ENCODE measurements at places on chromosomes 4 and X.

- no peak for DNase-seq
Measured at GRCh38 chr4:5462896-5463295, 245.5 kb downstream of the EVC2 start.

DNA sequence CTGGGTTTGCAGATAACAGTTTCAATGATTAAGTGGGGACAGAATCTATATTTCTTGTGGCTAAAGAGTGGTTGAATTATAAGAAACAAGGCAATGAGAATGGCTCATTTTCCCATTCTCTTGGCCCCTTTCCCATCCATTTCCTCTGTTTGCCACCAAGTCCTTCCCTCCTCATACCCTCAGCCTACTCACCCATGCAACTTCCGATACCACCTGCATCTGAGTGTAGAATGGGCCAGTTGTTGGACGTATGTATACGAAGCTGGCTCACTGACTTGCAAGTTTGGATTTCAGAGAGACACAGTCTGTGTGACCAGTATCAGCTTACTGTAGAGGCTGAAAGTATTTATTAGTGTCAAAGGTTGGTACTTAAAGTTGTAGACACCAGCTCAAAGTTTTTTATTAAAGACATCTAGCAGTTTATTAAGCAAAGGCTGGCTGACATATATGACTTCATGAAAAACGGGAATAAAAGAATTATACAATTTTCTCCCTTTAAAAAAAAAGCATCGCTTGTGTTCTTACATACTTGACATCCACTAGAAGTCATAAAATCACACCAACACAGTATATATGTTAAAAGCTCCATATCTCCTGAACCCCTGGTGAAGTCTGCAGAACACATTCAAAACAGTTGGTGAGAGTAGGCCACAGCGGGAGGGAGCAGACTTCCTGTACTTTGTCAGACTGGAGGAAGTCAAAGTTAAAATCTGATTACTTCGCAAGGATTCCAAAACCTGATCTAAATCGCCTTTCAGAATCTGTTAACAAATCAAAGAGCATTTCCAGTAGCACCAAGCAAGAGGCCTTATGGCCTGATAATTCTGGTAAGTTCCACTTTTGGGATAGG is 22.4 kb upstream of the STIM2 start:
- DNase-seq = no peak

- DNase-seq = no peak
Measured at GRCh38 chr4:85812776-85813175, 337.8 kb downstream of the ARHGAP24 start.

- no peak for DNase-seq
Measured at GRCh38 chrX:148443216-148443615, 57.2 kb upstream of the AFF2 start.

- no peak for DNase-seq
Measured at GRCh38 chrX:9393571-9393970, 71.3 kb upstream of the TBL1X start.

DNA sequence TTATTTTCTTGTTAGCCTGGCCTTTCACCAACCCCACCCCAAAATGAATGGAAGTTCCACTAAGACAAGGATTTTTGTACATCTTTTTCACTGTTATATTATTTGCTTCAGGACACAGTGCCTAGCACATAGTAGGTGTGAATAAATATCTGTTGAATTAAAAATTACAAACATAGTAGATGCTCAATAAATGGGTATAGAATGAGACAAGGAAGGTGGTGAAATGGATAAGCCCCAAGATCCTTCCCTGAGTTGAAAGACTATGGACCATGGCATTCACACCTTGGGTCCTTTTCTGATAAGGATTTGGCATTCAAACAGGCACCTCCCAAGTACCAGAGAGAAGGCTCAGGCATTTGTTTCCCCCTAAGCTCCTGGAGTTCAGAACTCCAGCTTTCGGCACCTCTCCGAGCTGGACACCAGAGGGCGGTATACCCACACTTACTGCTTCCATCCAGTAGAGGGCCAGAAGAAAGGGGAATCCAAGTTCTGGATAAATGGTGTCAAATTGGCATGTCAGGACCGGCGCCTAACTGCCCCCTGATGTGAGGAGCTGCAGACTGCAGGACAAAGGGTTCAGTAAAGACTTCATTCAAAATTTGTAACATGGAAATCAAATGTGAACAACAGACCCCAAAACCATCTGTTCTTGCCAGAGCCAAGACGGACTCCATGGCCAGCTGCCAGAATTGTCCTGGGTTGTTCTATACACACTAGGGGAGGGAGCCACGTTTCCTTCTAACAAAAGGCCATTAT is 193.0 kb downstream of the GPC3 start:
- no peak for DNase-seq

DNA sequence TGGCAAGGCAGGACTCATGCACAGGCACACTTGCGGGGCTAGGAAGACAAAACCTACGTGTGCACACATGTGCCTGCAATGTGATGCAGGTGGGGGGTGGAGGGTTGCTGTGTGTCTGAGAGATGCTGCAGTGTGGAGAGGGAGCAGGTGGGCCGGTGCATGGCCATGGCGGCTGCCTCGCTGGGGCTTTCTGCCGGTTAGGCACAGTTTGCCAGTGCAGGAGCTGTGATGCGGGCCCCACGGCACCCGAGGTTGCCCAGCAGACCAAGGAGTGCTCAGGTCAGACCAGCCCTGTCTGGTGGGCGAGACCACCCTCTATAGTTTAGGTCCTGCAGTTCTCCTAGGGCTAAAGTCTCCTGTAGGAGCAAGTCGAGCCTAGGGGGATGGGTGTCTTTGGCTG is 4.4 kb upstream of the AFM start:
- DNase-seq = no peak

GRCh38 chr4:139593091-139593564 is 37.1 kb upstream of the SETD7 start:
- DNase-seq = no peak

- DNase-seq = no peak
Measured at GRCh38 chr4:11842620-11843263, 414.0 kb upstream of the HS3ST1 start.

DNA sequence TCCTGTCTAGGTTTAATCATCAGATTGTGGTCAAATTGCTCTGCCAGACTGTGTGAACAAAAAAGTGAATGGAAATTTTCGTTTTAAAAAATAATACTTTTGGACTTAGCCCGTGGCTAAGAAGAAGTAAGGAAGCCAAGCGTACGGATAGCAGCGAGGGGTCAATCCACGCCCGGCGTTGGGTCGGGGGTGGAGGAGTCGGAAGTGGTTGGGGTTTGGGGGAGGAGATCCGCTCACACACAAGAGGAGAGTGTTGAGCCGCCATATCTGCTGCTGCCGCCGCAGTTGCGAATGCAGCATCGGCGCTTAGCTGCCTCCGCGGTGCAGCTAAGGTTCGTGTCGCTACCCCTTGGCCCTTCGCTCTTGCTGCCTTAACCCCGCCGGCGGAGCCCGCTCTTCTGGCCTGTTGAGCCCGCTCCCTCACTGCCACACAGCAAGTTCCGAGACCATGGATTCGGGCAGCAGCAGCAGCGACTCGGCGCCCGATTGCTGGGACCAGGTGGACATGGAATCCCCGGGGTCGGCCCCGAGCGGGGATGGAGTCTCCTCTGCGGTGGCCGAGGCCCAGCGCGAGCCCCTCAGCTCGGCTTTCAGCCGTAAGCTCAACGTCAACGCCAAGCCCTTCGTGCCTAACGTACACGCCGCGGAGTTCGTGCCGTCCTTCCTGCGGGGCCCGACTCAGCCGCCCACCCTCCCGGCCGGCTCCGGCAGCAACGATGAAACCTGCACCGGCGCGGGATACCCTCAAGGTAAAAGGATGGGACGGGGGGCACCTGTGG is at the start of gene GSPT2:
GSPT2 (plus strand) TSS at position 264 of the 779 bp plus-strand sequence; CDS start at position 449, 185 bp downstream.
- DNase-seq = no peak

DNA sequence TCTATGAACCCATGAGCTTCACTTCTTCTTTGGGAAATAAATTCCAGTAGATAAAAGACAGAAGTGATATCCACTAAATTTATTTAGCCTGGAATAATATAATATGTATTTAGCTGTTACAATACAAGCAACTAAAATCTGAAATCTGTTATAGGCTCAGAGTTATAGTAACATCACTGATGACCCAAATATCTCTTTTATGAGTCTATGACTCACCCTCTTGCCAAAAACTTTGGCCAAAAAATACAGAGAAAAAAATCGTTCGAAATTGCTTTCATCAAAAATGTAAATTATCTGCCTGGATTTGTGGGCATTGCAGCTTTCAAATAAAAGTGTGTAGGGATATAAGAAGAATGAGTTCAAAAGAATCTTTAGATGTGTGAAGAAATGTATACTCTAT is 89.4 kb upstream of the DKK2 start:
- no peak for DNase-seq

GRCh38 chr4:161828061-161828460 is 335.7 kb downstream of the FSTL5 start:
- no peak for DNase-seq

- no peak for DNase-seq
Measured at GRCh38 chr4:70392057-70392776, 5.5 kb upstream of the OPRPN start.

DNA sequence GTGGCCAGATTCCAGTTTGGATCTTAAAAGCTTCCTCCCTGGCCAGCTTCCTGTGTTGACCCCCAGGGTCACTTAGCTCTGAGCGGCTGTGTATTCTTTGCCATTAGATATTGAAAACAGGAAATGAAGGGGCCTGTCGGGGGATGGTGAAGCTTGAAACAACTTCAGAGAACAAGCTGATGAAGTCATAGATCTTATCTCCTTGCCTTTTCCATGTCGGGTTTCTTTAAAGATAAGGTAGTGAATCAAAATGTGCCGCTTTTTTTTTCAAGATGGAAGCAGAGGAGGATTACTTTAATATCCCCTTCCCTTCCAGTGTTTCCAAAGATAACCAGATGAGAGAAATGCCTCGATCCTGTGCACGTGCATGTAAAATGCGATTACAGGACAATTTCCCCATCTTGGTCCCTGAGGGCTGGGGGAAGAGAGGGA is 508.5 kb downstream of the MID1IP1 start:
- DNase-seq = no peak
